ENCODE measurements at places on chromosomes 7 and 10.

DNA sequence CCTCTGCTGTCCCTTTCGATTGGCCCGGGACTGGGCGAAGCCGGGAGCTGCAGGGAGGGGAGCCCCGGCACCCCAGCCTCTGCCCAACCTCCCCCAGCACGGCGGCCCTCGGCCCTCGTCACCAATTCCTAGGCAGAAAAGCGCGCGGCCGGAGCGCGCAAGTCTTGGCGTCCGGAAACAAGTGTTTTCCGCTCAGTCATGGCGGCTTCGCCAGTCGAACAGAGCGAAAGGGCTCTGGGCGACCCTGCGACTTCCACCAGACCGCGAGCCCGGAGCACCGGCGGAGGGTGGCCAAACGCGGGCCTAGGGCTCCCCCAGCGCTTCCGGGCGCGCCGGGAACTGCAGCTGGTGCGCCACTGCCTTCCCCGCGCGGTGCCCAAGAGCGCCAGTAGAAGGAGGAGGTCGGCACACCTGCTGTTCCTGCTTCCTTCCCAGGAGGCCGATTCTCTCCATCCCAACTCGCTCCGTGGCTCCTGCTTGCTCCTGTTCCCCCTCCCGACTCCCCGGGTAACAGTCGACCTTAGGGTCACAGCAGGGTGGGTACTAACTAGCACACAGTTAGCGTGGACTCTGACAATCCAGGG lies 729.9 kb downstream of the ZWINT start:
- DNase-seq = peak; percentile 38

DNA sequence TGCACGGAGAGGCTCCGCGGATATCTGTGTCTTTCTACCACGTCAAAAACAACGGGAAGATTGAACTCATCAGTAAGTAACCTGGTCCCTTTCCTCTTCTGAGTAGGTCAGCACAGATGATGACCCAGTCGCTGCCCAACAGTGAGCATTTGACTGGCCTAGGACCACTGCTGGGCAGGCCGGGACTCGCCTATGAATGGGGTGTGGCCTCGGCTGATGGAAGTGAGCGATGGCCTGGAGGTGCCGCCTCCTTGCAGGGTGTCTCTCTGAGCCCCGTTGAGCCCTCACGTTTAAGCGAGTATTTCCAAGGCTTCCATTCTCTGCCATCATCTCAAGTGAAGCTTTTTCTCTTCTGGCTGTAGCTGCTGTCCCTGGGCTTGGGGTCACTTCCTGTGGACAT lies 18.1 kb downstream of the EIF3B start:
- DNase-seq = no peak

DNA sequence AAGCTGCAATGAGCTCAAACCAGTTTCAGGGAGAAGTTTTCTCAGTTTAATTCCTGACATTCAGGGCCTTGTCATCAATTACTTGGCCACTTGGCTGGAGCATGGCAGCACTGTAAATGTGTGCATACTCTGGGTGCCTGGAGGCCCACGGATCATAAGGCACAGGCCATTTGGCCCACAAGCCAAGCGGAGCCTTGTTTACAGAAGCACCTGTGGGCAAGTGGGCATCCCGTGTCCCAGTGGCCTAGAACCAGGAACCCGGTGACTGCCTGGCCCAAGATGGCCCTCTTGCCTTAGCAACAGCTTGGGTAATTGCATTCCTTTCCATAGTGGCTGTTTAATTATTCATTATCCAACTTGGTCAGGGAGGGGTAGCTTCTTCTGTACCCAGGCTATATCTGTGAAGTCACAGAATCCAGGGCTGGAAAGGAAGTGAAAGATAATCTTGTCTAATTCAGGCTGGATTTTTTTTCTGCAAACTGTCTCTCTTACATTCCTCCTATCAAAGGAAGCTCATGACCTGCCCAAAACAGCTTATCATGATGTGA lies 426.4 kb upstream of the ZMIZ1 start:
- no peak for DNase-seq

DNA sequence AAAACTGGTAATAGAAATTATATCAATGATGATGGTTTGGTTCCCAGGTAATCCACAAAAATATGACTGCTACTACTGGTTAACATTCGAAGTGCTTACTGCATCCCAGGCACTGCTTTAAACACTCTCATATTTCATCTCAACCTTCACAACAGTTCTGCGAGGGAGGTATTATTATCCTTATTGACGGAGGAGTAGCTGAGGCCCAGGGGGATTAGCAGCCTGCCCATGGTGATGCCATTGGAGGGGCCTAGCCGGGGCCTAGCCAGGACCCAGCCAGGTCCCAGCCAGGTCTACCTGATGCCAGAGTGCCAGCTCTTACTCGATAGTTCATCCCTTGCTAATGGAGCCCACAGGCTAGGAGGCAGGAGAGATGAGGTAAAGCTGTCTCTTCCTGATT lies 217.1 kb downstream of the FAM107B start:
- DNase-seq = no peak

- DNase-seq = peak; percentile 19
Observed at GRCh38 chr10:58412502-58412961, 27.3 kb downstream of the TFAM start.

DNA sequence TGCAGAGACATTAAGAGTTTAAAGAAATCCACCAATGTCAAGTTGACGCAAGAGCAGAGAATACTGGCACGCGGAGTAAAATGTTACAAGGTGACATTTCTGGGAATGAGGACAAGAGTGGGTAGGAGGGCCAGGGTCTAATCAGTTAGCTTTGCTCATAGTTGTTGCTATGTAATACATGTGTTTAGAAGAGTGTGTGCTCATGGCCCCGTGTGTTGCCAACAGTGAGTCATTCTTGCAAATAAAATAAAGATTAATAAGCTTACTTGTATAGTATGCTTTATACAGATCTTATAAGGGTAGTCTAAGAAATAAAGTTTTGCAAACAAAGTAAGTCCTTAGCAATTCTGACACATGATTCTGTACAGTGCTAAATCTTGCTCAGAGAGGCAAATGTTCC lies 64.5 kb downstream of the DNMBP start:
- DNase-seq = peak; percentile 88

DNA sequence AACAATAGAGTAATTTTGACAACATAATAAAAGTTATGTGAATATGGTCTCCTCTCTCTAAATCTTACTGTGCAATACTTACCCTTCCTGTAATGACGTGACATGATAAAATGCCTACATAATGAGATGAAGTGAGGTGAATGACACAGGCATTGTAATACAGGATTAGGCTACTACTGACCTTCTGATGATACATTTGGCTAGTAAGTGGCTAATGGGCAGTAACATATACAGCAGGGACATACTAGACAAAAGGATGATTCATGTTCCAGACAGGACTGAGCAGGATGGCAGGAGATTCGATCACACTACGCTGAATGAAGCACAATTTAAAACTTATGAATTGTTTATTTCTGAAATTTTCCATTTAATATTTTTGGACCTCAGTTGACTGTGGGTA lies 4.7 kb downstream of the C10orf88 start:
- no peak for DNase-seq

DNA sequence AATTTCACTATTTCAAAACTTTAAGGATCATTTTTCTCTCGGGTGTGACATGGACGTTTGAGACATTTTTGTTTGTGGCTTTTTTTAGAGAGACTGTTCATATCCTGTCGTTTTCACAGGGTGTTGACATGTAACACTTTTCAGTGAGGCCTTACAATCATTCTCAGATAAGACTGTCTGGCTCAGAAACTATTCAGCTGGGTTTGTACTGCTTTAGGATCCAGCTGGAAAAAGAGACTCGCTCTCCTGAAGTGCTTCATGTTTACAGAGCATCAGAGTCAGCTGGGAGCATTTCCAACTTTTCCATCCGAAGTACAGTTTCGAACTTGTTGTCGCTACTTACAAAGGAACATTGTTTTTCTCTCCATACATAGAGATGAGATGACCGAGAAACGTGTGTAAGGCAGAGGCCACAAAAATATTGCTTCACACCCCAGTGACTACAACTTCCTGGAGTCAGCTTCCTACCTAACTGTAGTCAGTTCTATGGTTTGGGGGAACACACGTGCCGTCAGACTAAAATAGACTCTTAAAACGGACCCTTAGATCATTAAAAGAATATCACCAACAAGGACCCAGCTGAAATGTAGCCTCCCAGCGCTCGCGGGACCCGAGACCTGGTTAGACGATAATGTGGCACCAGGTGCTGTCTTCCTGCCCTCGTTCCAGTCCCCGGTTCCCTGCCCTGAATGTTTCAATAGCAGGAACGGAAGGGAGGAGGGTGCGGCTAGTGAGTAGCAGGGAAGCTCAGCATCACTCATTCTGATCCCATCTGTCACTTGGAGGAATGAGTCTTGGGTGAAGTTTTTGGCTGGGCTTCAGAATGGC lies 78.0 kb downstream of the MKI67 start:
- DNase-seq = no peak

DNA sequence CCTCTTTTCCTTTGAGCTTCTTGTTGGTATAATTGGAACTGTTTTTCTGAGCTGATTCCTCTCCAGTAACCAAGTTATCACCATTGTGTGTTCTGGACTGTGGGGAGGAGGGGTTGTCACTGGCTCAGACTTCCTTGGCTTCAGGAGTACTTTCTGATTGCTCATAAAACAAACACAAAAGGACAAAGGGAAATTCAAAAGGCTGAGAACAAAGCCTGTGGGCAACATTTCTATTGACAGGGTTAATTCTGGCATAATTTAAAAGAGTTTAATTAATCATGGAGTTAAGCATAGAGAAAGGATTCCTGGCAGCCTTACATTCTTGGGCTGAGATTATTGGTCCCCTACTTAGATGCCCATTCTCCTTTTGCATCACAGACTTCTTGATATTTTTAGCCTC lies 222.9 kb upstream of the KMT2E start:
- DNase-seq = peak; percentile 4

- peak; percentile 62 for DNase-seq
Observed at GRCh38 chr7:115099906-115100305, 178.0 kb downstream of the MDFIC start.

GRCh38 chr10:106317554-106317953 lies 847.0 kb downstream of the SORCS1 start:
- DNase-seq = no peak

GRCh38 chr10:109665321-109665720 lies 258.0 kb downstream of the XPNPEP1 start:
- no peak for DNase-seq

GRCh38 chr10:125738206-125738605 lies 18.7 kb downstream of the EDRF1 start:
- no peak for DNase-seq

DNA sequence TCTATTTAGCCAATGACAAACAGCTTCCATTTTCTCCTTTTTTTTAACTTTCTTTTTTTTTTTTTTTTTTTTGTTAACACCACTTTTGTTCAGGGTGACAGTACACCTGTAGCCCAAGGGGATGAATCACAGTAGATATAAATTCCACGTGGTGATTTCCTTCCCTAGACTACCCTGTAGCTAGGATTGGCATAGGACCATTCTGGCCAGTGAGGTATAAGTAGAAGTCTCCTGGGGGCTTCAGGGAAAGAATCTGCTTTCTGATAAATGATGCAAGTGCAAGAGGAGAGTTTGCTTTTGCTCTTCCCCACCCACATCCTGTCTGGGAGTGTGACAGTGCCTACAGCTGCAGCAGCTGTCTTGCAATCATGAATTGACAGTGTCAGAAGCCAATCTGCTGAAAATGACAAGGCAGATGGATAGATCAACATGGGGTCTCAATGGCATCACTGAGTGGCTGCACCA lies 63.2 kb upstream of the TOMM7 start:
- DNase-seq = no peak

DNA sequence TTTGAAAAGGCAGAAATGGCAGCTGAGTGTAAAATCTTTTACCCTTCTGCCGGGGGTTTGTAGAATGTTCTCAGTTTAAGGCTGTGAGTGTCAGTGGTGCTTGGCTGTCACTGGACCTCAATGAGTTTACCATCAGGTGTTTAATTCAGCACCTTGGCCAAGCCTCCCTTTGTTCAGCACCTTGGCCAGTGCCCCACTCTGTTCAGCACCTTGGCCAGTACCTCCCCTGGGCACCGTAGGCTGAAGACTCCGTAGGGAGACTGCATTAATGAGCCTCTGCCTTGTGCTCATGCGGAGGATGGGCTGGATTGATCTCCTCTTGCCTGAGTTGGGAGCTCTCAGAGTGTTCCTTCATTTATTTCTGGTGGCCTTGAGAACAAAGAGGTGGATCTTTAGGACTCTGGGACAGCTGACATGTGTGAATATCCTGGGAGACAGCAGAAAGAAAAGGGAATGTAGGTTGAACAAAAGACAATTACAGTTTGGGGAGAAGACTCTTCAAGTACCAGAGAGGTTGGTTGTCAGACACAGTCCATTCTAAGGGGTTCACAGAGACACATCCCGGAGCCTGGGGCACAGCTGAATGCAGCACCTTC lies 1.6 kb downstream of the FAM24A start:
- peak; percentile 22 for DNase-seq

DNA sequence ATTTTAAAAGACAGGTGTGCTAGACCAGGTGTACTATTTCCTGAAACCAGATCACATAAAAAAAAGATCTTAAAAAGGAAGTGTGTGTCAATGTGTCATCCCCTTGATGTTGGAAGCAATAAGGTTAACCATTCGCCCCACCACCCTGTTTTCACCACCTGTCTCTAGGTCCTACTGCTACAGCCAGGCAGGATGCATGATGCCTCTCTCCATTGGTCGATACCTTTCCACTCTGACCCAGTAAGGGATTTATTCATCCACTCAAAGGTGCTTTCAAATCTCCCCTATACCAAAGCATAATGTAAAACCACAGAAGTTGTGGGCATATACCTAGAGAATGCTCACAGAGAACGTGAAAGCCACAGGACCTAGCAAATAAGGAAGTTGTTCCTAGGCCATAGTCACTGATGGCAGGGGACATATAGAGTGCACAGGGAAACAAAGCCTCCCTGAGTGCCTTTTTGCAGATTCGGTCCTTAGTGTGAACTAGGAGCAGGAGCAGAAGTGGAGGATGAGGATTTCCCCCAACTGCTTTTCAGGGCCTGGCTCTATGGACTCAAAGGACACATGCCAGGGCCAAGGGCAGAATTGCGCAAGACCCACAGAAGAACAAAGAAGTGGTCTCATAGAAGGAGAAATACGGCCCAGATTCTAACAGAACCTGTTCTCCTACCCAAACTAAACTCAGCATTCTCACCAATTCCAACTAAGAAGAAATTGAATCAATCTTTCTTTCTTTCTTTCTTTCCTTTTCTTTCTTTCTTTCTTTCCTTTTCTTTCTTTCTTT lies 631.5 kb upstream of the NRP1 start:
- no peak for DNase-seq

DNA sequence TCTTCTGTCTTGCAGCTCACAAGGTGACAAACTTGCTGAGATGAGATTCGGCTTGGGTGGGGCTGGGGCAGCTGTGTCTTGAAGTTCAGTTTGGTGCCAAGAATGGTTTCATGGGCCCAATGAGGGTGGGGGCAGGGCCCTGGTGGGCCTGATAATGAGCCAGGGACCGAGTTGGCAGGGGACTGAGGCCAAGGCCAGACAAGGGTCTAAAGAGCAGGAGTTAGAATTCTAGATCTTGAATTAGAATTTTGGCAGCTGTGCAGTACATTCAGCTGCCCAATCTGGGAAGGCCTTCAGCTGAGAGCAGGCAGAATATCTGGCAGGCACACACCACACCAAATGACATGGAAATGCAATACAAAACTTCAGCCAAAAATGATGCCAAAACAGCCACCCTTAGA lies 1.5 kb upstream of the JAZF1 start:
- no peak for DNase-seq

GRCh38 chr7:87627634-87627994 lies 584 bp upstream of the RUNDC3B start:
- no peak for DNase-seq

- no peak for DNase-seq
Observed at GRCh38 chr7:152392254-152392653, 43.5 kb downstream of the KMT2C start.

- no peak for DNase-seq
Observed at GRCh38 chr7:30915751-30916150, 4.1 kb downstream of the AQP1 start.

GRCh38 chr10:66259836-66260235 lies 666.0 kb upstream of the LRRTM3 start:
- no peak for DNase-seq

All from retinal pigment epithelial cell (primary cell).